ENCODE measurements at places on chromosomes 2 and 18.

- DNase-seq = no peak
Observed at GRCh38 chr2:5539282-5540165, 152.7 kb upstream of the SOX11 start.

DNA sequence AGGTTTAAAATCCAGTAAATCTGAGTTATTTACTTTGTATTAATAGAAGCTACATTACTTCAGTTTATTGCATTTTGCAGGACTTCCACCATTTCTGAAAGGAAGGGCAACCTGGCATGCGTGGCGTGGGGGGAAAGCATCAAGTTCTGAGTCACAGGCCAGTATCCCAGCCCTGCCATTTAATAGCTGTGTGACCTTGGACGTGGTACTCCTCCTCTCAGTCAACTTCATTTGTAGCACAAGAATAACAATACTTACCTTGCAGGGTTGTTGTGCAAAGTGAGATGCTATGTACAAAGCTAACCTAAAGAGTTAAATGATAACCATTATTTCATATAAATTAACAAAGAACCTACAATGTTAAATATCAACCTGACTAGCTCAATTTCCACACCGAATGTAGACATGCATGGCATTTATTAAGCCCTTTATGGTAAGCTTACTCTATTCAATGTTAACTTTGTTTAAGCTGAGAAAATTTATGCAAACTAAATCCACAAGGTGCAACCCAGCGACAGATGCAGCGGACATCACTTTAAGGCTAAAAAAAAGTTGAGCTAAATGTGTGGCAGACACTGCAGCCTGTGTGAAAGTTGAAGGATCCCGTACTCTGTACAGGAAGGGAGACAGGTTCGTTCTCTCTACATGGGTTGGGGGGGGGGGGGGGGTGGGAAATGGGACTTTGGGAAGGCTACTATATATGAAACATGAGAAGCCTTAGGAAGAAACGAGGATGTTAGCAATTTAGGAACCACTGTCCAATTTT lies 17.2 kb upstream of the STPG4 start:
- no peak for DNase-seq

DNA sequence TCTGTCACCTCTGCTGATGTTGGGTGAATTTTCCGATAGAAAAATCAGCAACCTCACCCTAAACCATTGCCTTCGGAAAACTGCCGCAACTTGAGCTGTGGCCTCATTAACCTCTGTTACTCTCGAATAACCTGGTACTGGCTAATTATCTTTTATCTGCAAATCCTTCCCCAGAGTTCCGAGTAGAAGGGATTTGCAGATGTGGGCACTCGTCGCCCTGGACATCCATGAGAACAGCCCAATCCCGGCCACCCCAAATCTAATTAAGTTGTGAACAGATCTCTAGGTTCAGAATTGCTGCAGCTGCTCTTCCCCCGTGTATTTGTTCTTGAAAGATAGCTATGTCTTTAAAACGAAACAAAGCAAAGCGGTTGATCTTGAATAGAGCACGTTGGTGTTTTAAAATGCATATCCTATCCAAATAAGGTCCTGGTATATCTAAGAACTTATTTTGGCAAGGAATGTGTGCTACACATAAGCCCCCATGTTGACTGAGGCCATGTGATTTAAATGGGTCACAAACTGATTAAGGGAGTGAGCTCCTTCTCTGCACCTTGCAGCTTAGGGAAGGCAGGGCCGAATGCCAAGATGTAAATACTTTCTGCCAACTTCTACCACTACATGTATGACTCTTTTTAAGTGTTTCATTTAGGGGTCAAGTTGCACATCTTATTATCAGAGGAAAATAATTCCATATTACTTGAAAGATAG lies 88.2 kb downstream of the MTCL1 start:
- no peak for DNase-seq

GRCh38 chr2:239165206-239165831 lies 235.5 kb downstream of the HDAC4 start:
- DNase-seq = no peak

DNA sequence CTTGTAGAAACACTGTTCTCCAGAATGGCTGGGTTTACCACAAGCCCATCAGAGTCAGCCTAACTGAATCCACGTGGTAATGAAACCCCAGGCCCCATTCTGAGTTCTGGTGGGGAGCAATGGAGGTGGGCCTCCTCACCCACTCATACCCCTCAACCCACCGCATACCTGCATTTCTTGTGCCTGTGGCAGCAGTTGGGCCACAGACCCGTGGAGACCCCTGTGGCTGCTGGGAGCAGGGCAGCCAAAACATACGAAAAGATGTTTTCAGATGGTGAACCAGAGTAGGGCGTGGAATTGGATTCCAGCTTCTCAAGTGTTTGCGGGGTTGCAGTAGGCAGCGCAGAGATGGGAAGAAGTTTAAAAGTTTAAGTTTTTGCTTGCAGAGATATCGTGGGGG lies 51.0 kb downstream of the ITGA6 start:
- no peak for DNase-seq

GRCh38 chr2:81658227-81658626 lies 1353.7 kb upstream of the LRRTM1 start:
- DNase-seq = no peak

DNA sequence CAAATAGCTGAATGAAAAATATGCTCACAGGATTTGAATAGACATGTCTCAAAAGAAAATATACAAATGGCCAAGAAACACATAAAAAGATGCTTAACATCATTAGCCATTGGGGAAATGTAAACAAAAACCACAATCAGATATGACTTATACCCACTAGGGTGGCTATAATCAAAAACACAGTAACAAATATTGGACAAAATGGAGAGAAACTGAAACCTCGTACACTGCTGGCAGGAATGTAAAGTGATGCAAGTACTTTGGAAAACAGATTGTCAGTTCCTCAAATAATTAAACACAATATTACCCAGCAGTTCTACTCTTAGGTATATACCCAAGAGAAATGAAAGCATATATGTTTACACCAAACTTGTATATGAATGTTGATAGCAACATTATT lies 213.0 kb downstream of the PHLPP1 start:
- no peak for DNase-seq

DNA sequence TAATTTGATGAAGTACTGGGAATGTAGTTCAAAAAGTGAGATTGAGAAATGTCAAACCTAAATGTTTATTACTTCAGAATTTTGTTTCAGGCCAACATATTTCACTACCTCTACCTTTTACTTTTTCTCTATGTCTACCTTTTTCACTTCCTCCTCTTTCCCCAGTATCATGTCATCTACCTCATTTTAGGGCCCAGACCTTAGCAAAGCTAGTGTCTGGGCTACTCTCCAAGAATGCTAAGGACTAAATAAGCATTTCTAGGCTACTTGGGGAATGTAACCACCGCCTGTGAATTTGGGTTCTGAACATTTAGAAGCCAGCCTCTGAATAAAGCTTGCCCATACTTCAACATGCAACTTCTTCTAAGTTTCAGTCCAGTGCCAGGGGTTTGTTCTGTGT lies 330.4 kb downstream of the SLC4A3 start:
- no peak for DNase-seq

DNA sequence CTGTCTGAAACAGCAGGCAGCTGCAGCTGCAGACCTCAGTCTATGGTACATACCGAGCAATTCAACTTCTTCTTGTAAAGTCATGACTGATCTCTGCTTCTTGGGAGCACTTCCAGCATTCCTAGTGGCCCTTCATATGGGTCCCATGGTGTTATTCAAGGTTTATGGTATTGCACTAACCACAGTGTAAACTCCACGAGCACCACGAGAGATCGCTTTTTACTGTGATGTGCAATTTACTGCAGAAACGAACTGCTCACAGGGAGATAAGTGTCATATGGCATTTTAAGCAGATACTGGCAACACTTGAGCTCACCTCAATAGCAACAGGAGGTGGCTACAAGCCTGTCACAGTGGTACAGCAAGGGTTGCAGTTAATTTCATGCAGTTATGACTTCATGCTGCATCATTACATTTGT lies 38.6 kb upstream of the SH3BP4 start:
- DNase-seq = no peak

- DNase-seq = no peak
Observed at GRCh38 chr2:101064125-101064502, 62.0 kb downstream of the RPL31 start.

DNA sequence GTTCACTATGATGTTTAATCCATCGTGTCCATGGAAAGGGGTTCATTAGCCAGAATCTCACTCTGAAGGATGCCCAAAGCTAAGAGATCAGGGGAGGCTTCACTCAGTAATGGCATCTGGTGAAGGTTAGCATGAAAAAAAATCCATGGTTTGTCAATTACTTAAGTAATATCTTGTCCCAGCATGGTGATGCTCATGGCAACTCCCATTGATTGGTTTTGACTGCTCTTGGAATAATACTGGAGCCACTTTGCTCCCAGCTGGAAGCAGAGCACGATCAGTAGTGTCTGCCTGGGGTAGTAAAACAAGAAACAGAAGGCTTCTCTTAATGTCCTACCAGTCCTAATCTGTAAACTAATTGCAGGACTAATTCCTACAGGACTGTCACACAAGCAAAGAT lies 799.4 kb downstream of the CNTNAP5 start:
- no peak for DNase-seq

DNA sequence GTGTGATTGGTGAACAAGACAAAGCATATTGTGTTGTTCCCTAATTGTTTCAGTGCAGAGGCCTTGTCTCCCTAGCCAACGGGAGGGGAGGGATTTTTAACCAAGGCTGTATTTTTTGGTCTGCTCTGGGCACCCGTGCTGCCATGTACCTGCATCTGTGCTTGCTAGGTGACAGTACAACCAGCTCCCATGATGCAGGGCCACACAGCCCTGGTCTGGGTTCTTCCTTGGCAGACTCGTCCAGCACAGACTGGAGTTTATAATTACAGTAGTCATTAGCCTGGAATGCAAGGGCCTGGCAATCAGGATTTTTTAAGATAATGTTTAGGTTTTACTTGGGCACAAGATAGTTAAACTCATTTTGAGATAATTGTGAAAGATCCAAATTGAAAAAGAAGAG lies 36.4 kb downstream of the TCF7L1 start:
- no peak for DNase-seq

GRCh38 chr2:183026424-183026823 lies 11.8 kb downstream of the NCKAP1 start:
- no peak for DNase-seq

DNA sequence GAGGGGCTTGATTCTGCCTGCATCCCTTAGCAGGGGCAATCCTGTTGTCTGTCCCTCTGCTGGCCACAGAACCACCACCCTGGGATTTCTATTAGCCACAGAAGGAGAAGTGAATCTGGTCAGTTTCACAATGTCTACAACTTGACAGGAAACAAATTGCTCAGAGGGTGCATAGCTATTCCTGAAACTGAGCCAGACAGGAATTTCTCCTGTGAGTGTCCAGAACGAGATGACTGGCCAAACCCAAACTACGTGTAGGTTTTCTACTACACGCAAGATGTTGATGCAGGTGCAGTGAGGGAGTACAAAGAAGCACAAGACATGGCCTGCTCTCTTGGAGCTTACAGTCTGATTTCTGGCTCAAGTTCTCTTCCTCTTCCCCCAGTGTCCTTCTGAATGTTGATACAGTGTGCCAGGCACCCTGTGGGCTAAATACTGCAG lies 201.9 kb downstream of the CLIP4 start:
- no peak for DNase-seq

GRCh38 chr2:176917-177316 lies 86.9 kb downstream of the SH3YL1 start:
- DNase-seq = no peak

DNA sequence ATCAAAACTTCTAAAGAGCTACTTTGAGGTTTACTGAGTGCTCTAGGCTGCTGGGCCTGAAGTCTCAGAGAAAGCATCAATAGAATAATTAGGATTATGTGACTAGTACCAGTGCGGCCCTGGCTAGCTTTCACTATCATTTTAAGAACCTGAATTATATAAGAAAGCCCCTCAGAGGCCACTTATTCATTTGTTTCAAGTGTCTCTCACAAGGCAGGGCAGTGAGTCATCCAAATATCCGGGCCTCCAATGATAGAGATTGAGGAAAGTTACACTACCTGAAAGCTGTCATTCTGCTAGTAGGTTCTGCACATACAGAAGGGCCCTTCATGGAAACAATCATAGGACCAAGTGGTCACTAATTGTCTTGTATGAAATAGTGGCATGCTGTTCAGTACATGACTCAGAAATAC lies 193.1 kb downstream of the L3MBTL4 start:
- no peak for DNase-seq

- DNase-seq = no peak
Observed at GRCh38 chr2:203346612-203347011, 18.4 kb downstream of the ABI2 start.

DNA sequence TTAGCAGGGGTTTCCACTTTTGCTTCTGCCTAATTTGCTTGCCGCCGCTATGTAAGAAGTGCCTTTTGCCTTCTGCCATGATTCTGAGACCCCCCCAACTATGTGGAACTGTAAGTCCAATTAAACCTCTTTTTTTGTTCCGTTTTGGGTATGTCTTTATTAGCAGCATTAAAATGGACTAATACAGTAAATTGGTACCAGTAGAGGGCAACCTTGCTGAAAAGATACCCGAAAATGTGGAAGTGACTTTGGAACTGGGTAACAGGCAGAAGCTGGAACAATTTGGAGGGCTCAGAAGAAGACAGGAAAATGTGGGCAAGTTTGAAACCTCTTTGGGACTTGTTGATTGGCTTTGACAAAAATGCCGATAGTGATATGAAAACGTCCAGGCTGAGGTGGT lies 216.1 kb upstream of the FSIP2 start:
- no peak for DNase-seq

- DNase-seq = no peak
Observed at GRCh38 chr2:170360546-170361089, 182.7 kb downstream of the MYO3B start.

- DNase-seq = no peak
Observed at GRCh38 chr2:235165631-235166030, 213.8 kb downstream of the SH3BP4 start.

DNA sequence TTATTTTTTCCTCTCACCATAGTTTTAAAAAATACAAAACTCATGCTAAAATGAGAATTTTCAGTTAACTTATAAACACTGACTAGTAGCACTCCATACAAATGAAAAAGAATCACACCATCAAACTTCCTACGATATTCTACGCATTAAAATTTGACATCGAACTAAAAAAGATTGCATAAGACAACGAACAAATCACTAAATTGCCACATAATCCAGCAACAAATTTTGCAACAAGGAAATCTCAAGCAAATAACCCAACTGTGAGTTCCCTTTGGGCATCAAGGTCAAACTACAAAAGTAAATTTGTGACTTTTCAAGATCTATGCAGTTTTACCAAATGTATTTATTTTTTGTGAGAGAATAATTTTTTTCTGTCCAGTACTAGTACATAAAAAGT lies 1.5 kb downstream of the MAP3K2 start:
- no peak for DNase-seq

DNA sequence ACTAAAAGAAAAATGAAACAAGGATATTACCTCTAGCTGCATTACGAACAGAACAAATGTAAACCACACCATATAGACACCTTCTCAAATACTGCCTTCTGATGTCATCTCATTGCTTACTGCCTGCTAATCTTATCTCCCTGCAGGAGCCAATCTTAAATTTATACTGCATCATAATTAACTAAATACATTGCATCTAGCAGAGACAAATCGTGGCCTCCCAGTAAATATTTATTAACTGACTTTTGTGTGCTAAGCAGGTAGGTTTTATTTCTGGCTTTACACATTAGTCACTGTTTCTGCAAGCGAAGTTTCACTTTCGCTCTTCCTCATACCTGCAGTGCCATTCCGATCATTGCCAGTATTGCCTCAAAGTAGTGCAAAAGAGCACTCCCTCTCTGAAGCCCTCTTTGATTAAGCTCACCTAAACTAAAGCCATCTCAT lies 67.5 kb downstream of the SPATS2L start:
- DNase-seq = no peak
